Progenitor cell of endocrine pancreas (in vitro differentiated cells): ENCODE measurements at places on chromosomes 6 and 20.
A peak's percentile ranks its signal among the peaks of the same experiment; 100 is the strongest.

GRCh38 chr20:13852306-13852705 is 67.5 kb downstream of the NDUFAF5 start:
- no peak for DNase-seq

- DNase-seq: no peak
Measured at GRCh38 chr6:101348816-101349215, 44.7 kb upstream of the GRIK2 start.

DNA sequence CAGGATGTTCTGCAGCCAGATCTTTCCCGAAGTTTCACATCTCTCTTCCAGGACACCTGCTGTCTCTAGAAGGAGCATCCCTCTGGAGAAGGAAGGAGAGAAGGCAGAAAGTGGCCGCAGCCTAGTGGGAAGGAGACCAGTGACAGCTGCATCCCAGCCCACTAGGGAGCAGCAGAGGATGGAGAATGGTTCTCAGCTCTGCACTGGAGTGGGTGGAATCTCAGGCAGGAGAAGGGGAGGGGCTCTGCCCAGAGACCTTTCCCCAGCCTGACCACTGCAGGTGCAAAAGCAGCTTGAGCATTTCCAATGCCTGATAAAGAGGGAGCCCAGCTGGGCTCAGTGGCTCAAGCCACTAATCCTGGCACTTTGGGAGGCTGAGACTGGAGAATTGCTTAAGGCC is 32.3 kb downstream of the NCR2 start:
- DNase-seq: peak; percentile 73

DNA sequence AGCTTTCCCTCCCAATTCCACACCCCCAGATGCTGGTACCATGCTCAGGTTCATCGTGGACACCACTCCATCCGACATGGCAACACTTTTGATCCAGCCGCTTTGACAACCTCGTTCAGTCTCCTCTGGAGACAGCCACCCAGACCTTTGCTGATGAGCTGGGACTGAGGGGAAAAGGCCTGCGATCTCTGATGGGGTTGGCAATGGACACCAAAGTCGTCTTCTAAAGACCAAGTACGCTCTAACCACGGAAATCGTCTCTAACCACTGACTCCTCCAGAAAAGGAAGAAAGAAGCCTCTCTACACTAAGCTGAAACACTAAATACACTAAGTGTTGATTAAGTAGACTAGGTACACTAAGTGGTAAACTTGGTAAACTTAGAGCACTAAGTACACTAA is 26.1 kb upstream of the HLA-E start:
- DNase-seq: no peak

- DNase-seq: no peak
Measured at GRCh38 chr6:158286413-158286812, 25.9 kb upstream of the TULP4 start.

DNA sequence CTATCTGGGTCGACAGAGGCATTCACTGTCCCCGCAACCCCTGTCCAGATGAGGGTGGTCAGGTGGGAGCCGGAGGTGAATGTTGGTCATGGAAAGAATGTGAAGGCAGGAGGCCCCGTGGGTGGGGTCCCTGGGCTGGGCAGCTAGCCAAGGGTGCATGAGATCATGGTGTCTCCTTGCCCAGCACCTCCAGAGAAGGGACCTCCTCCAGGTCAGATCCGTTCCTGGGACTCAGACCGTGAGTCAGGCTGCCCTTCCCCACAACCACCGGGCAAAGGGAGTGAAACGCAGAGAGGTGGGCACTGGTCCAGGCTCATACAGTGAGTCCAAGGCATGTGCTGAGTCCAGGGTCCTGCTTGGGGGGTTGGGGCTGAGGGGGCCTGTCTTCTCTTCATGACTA is 3.5 kb downstream of the FOXS1 start:
- DNase-seq: no peak

DNA sequence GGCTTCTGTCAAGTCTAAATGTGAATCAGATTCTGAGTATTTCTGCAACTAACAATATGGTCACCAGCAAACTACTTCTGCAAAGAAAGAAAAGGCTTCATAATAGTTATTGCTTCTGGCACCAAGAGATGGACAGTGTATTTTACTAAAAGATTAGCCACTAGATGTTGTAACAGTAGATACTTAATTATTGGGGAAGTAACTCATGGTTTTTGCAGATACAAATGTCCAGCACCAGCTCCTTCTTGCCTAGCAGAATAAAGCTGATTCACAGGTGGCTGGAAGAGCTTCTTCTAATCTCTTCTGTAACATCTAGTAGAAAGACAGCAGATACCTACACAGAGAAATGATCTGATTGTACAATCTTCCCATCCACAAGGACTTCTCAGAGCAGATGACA is 21.2 kb downstream of the ATXN1 start:
- DNase-seq: no peak

DNA sequence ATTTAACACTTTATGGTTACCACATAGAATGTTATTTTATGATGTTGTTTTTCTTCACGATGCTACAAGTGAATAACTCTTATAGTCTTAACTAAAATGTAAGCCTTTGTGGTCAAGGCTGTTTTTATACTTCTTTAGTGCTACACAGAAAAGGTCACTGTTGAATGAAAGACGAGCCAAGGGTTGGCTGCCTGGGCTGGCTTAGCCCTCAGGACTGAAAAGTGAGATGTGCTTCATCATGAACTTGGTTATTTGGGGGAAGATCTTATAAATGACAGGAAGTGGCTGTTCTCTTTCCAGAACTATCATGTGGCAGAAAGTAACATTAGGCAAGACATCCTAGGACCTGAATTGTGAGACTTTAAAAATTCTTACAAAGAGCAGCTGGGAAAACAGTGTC is 404.0 kb downstream of the BTBD3 start:
- no peak for DNase-seq

DNA sequence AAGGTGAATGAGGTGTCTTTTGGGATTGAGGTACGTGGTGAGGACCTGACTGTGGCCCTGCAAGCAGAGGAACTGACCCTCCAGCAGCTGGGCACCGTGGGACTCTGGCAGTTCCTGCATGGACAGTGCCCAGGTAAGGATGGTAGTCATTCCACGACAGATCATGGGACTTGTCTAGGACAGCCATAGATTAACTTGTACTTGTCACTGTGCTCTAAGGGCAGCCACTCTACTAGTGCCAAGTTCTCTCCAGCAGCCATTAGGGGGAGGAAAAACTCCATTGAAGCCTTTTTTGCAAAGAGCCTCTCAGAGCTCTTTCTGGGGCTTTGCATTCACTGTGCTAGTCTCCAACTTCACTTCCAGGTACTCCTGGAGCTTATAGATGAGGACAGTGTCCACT is 20.4 kb downstream of the TAF11 start:
- no peak for DNase-seq
